ENCODE measurements at places on chromosomes 16 and 17. TPM values are rescaled to one million over a fixed set of nuclear protein-coding genes. Genes with fewer than 3 reads are reported as not detected.
A peak's percentile ranks its signal among the peaks of the same experiment; 100 is the strongest.

MRPL28 gene
- total RNA-seq, result 119 TPM

TM4SF5 gene
- total RNA-seq, result 1.5 TPM

DNA sequence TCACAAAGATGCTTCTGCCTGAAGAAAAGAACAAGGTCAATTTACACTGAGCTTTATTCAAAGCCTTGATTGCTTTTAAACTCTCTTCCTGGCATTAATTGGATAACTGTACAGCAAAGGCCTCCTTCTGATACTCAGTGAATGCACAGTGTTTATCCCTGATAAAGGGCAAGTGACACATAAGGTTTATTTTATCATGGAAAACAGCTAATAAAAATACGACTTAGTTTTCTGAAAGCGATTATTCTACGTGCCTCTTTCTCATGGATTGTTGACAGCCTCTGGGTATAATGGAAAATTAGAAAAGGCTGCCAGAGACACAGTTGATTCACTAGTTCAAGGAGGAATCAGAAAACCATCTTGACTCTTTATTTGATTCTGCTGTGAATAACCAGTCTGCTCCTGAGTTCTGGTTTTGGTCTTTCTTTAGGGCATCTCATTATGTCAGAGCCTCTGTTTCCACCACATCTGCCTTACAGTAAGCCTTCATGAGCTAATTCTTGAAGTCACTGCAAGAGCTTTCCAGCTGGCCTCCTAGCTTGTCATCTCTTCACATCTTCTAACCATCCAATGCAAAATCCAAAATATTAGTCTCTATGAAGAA lies 212.9 kb downstream of the CNTNAP4 start:
- H3K27ac ChIP-seq, result no peak overlapping the region
- H3K36me3 ChIP-seq, result no peaks in the 10 kb centered on the region
- no peak for DNase-seq
- no peaks in the 10 kb centered on the region for H3K4me1 ChIP-seq

DNA sequence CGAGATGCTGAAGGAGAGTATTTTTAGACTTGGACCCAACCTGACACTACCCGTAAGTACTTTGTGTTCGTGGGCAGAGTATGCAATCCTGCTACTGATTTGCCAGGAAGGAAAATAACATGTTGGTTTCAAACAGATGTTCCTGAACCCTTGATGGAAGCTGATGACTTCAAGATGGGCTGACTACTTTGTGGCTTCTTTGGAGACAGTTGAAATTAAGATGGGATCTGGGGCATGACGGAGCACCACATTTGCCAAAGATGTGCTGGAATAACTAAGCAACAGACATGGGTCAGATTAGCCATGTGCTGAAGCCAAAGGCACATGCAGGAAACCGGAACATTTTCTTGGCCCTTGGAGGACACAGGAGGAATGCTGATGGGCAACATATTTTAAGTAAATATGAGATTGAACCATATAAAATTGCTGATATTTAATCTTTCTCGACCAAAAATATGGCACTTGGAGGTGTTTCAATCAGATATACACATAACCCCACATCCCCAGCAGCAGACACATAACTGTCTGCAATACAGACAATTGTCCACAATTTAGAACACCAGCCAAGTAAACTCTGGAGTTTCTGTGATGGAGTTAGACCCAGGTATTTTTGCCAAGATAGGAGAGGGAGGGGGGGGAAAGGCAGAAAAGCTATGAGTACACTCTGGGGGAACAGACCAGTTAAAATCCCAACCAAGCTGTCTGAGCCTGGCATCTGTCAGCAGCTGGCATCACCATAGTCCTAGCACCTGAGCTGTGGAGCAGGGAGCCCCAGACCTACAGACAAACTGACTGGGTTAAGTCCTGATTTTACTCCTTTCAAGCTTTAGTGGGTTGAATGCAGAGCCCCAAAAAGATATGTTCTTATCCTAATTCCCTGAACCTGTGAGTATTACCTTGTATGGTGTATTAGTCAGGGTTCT lies 329.4 kb upstream of the CDH5 start:
- no peak overlapping the region for H3K27ac ChIP-seq
- no peak for DNase-seq
- no peaks in the 10 kb centered on the region for H3K36me3 ChIP-seq
- no peak overlapping the region for H3K4me3 ChIP-seq
- no peaks in the 10 kb centered on the region for H3K27me3 ChIP-seq
- no peaks in the 10 kb centered on the region for H3K4me1 ChIP-seq

- no peaks in the 10 kb centered on the region for H3K36me3 ChIP-seq
- H3K27me3 ChIP-seq, result no peaks in the 10 kb centered on the region
Observed at GRCh38 chr17:63525190-63525946, 2.2 kb downstream of the KCNH6 start.

- H3K4me3 ChIP-seq, result no peak overlapping the region
- H3K36me3 ChIP-seq, result no peaks in the 10 kb centered on the region
- no peak overlapping the region for H3K27ac ChIP-seq
- no peak for DNase-seq
- H3K27me3 ChIP-seq, result no peaks in the 10 kb centered on the region
- H3K4me1 ChIP-seq, result peaks cover 5% of the 10 kb centered on the region
Observed at GRCh38 chr17:32862940-32863339, 14.0 kb downstream of the MYO1D start.

- H3K27ac ChIP-seq, result no peak overlapping the region
- H3K4me3 ChIP-seq, result no peak overlapping the region
- peak; percentile 57 for DNase-seq
- no peaks in the 10 kb centered on the region for H3K27me3 ChIP-seq
Observed at GRCh38 chr16:66262253-66263167, 104.0 kb upstream of the CDH5 start.

- H3K27me3 ChIP-seq, result no peaks in the 10 kb centered on the region
- H3K27ac ChIP-seq, result no peak overlapping the region
- H3K4me3 ChIP-seq, result no peak overlapping the region
Observed at GRCh38 chr17:49287481-49287880, 56.9 kb upstream of the PHOSPHO1 start.

CASKIN1 gene
- total RNA-seq, result 159 TPM

DNA sequence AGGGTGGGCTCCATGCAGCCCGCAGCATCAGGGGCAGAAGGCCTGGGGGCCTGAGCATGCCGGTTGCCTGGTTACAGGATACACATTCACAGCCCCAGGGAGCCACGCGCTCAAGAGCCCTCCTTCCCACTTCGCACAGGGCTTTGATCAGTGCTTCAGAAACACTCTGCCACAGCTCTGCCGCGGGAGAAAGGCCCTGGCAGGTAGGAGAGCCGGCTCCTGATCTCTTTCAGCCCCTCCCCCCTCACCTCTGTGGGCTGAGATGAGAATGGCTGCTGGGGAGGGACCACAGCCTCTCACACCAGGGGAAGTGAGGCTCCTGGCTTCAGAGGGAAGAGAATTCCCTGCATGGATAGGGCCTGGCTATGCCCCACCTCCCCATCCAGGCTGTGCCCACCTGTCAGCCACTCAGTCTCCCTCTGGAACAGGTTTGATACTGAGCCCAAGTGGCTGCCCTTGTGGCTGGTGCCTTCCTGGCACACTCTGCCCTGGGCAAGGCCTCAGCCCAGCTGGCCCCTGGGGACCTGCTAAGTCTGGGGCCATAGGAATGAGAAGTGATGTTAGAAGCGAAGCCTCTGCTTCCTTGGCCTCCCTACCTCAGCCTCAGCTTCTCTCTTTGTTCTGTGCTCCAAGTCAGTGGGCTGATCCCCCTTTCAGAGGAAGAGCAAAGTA lies 8.6 kb downstream of the DOK4 start:
- H3K27me3 ChIP-seq, result no peaks in the 10 kb centered on the region
- H3K4me3 ChIP-seq, result no peak overlapping the region
- peaks cover 27% of the 10 kb centered on the region for H3K4me1 ChIP-seq
- H3K27ac ChIP-seq, result no peak overlapping the region

SYCE1L gene
- total RNA-seq, result 7.8 TPM

- H3K4me3 ChIP-seq, result no peak overlapping the region
- no peak for DNase-seq
- no peaks in the 10 kb centered on the region for H3K4me1 ChIP-seq
Observed at GRCh38 chr17:67773246-67773645, 52.1 kb upstream of the BPTF start.

DNA sequence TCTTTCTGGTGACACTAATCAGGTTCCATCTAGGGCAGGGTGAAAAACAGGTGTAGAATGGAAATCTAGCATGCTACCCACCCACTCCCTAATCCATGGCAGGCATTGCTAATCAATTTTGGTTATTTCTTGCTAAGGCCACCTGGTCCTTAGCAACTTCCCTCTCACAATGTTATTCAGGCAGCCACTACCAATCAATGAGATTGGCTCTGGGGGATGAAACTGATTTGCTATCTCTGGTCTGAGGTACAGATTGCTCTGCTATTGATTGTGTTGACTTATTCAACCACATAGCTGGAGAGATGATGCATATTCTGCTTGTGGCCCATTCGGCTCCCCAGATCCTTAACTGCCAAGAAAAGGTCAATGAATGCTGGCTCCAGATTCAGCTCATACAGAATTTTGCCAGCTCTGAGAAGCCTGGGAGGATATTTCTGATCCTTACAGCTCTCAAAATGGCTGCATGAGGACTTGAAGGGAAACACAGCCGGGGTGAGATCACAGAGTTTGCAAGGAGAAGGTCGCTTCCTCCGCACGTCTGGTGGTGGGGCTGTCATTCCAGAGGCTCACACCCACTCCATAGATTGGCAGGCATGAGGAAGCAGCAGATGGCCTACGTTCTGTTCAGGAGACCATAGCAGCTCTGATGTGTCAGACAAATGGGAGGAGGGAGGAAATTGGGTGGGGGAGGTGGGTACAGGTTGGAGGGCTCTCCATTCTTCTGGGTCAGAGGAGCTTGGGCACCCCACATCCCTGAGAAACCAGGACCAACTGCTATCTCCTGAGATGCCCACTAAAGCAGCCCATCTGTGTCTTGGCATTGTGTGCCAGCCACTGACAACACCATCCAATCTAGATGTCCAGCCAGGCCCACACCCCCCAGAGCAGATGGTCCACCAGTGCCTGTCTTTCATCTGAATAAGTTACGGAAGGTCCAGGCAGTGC lies 22.3 kb downstream of the SEZ6 start:
- no peak for DNase-seq
- no peaks in the 10 kb centered on the region for H3K27me3 ChIP-seq
- H3K27ac ChIP-seq, result no peak overlapping the region
- H3K36me3 ChIP-seq, result no peaks in the 10 kb centered on the region

DNA sequence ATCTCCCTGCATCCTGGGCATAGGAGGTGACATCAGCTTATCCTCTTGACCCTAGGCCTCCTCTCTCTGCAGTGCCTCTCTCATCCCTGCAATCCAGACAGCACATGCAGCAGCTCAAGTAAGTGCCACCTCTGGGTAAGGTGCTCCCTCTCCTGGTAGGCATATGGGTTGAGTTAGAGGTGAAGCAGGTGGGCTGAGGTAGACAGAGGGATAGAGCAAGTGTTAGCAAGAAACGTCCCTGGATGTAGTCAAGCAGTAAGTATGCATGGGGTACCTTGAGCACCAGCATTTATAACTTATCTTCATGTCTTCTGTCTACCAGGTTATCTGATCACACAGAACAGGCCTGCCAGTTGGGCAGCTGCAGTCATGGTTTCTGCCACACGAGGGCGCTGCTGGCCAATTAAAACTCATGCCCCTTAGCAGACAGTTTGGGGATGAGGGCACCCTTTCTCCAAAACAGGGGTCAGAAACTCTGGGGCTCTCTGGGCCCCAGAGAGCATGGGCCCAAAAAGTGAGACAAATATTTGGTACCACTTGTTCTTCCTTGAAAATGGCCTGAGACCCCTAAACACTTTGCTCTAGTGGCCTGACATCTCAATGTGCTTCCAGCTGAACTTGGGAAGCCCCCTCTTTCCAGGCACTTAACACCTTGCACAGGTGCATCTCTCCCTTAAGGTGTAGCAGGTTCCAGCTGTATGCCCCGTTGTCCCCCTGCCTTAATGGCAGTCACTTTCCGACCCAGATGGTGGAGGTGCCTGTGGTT lies 59.8 kb downstream of the NEUROD2 start:
- H3K4me3 ChIP-seq, result no peak overlapping the region
- H3K27ac ChIP-seq, result no peak overlapping the region
- no peaks in the 10 kb centered on the region for H3K4me1 ChIP-seq
- H3K27me3 ChIP-seq, result no peaks in the 10 kb centered on the region
- H3K36me3 ChIP-seq, result no peaks in the 10 kb centered on the region
- peak; percentile 79 for DNase-seq

DNA sequence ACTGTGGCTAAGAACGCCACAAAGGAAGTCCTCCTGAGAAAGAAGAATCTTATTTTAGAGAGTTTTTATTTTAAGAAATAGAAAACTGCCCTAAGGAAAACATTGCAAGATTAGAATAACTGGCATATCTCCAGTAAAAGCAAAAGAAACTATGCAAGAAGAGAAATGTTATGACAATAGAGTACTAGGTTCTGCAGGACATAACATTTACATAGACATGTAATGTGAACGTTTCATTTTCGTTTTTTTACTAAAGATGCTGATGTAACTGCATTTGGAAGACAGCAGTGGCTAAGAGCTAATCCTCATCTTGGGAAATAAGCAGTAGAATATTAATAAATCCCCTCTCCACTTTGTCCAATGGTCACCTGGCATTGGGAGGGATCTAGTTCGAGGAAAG lies 7.8 kb upstream of the ASGR2 start:
- H3K4me3 ChIP-seq, result no peak overlapping the region
- no peaks in the 10 kb centered on the region for H3K36me3 ChIP-seq
- peak overlapping the region; percentile 3 for H3K27ac ChIP-seq
- H3K4me1 ChIP-seq, result peaks cover 10% of the 10 kb centered on the region

MFAP4 gene
- 24.0 TPM for total RNA-seq

SULT1A2 gene
- total RNA-seq, result 1.1 TPM

DNA sequence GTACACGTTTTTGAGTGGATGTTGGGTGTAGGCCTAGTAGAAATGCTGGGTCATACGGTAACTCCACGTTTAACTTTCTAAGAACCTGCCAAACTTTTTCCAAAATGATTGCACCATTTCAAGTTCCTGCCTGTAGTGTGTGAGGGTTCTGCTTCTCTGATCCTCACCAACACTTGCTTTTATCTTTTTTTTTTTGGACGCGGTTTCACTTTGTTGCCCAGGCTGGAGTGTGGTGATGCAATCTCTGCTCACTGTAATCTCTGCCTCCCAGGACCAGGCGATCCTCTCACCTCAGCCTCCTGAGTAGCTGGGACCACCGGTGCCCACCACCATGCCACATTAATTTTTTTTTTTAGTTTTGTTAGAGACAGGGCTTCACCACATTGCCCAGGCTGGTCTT lies 23.5 kb downstream of the ZNF750 start:
- DNase-seq, result no peak
- no peaks in the 10 kb centered on the region for H3K27me3 ChIP-seq
- H3K4me1 ChIP-seq, result no peaks in the 10 kb centered on the region
- no peak overlapping the region for H3K4me3 ChIP-seq

- H3K4me3 ChIP-seq, result peak overlapping the region; percentile 66
- H3K36me3 ChIP-seq, result no peaks in the 10 kb centered on the region
- DNase-seq, result no peak
- H3K4me1 ChIP-seq, result peaks cover 17% of the 10 kb centered on the region
Observed at GRCh38 chr16:81447383-81448101, 2.9 kb downstream of the CMIP start.

DNA sequence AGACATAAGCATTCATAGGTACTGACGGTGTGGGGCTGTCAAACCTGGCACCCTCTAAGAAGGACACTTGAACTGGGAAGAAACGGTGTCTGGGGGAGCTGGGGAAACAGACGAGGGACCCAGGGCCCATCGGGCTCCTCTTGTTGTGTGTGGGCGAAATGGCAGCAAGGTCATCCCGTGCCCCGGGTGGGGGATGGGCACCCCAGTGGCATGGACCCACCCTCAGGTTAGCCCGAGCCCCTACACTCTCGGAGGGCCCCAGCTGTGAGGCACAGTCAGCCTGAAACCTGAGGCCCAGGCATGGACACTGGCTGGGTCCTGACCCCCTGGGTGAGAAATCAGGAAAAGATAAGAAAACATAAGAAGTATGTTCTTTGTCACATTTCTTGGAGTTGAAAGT lies 57.1 kb downstream of the MYO18A start:
- H3K4me1 ChIP-seq, result peaks cover 8% of the 10 kb centered on the region
- H3K36me3 ChIP-seq, result no peaks in the 10 kb centered on the region
- H3K4me3 ChIP-seq, result no peak overlapping the region
- no peak for DNase-seq
- no peaks in the 10 kb centered on the region for H3K27me3 ChIP-seq
